ENCODE measurements at places on chromosomes 5 and 9. TPM values are rescaled to one million over a fixed set of nuclear protein-coding genes. Genes with fewer than 3 reads are reported as not detected.

The CREBRF gene
- total RNA-seq, result 39.3 TPM

The PCDHGB1 gene
- total RNA-seq, result 6.8 TPM

The GMCL2 gene
- not detected for total RNA-seq

The OR2V2 gene
- total RNA-seq, result not detected

The CATSPER3 gene
- not detected for total RNA-seq

The NADK2 gene
- 31.5 TPM for total RNA-seq
